ENCODE measurements at places on chromosomes 5 and 9.

DNA sequence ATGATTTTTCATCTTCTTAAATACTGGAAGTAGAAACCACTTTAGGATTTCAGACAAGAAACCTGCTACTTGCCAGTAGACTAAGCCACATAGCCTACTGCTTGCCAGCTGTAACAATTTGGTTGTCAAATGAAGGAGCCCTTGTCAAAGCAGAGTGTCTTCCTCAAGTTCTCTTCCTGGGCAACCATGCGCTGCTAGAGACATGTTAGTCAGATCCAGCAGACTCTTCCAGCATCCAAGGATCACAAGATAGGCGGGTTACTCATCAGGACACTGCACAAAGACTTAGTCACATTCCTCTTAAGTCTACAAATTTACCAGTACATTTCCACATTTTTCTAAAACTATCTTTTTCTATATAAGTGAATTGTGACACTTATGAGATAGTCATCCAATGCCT, 24.4 kb downstream of the SKIC3 start:
- no peak for DNase-seq

DNA sequence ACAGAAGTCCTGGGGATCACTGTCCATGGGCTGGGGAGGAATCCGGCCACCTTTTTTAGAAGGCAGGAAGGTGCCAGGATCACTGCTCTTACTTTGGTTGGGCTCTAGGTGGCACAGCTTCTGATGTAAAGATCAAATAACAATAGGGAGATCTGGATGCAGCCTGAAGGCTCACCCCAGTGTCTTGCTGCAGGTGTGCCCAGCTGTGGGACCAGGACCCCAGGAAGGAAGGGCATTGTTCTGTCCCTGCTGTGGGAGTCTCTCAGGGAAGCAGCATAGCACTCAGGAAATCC, 69.6 kb downstream of the DAB2IP start:
- no peak for DNase-seq

DNA sequence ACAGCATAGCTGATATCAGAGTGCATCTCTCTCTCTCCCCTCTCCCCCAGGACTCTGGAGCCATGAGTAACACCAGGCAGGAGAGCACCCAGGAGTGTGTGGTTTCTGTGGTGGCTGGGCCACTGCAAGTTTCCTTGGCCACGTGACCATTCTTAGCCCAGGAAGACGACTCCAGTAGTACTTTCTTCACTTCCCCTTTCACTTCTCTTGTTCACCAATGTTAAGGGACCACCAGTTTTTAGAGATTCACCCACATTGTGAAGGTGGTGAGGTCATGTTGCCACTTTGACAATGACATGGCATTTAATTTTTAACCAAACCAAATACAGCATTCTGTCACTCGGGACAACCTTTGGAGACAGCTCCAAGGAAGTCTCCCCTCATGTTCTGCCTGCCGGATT, 17.9 kb upstream of the DAPK1 start:
- DNase-seq, result no peak

GRCh38 chr5:93569300-93570160, 11.5 kb downstream of the NR2F1-AS1 start:
- DNase-seq, result no peak

DNA sequence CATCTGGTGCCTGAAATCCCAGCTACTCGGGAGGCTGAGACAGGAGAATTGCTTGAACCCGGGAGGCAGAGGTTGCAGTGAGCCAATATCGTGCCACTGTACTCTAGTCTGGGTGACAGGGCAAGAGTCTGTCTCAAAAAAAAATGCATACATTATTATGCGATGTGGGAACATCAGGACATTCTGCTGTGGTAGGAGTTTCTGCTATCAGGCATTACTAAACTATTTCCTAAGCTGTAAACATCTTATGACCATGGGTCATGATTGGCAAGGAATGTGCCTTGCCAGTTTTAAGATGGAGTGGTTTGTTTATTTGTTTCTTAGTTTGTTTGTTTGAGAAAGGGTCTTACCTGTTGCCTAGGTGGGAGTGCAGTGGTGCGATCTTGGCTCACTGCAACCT, 45.1 kb upstream of the FAM120A start:
- DNase-seq, result no peak

- no peak for DNase-seq
Observed at GRCh38 chr9:72360324-72360723, 4.7 kb downstream of the ZFAND5 start.

DNA sequence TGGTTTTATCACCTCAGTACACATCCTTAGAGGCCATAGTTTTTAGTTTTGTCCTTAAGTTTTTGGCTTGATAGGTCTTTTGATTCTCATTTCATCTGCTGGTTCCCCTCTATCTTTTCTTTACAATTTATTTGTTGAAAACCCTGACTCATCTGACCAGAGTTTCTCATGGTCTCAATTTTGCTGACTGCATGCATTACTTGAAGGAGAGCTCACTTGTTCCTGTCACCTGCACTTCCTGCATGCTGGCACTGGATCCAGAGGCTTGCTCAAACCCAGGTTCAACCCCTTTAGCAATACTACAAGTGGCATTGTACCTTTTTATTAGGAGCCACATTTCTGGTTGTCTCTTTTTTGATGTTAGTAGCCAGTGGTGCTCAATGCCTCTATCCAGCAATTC, 26.7 kb downstream of the FBXO10 start:
- DNase-seq, result no peak

- no peak for DNase-seq
Observed at GRCh38 chr5:158465086-158465972, 606.4 kb upstream of the CLINT1 start.

DNA sequence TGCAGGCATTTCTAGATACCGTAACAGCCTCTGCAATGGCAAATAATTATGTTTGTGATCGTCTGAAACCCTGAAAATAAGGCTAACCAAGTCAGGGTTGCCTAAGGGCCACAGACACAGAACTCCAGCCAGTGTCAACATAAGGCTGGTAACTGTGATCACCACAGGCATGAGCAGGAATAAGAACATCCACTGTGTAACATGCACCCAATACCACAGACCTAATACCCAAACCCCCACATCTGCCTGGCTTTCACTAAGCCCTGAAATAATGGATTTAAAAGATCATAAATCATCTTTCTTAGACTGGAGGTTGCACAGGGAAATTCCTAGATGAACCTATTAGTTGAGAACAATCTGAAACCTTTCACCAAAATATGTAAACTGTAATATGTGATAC, 394.5 kb downstream of the NFIB start:
- DNase-seq, result no peak

GRCh38 chr5:89260254-89260653, 377.3 kb upstream of the MEF2C start:
- DNase-seq, result no peak

- no peak for DNase-seq
Observed at GRCh38 chr5:38596981-38597380, 40.5 kb upstream of the LIFR start.

DNA sequence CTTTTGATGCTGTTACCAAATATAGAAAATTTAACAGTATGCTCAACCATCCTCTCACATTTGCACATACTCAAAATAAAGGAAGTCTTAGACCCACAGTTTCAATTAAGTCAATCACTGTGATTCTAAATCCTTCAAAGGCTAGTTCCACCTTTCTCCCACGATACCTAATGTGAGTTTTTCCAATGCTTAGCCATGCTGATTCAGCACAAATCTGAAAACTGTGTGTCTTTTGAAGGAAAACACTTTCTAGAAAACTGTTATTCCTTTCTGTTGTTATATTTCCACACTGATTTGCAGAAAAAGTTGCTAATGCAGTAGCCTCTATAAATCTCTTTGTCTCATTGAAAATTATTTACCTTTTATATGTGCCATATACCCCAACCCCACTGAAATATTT, 645.7 kb downstream of the PRR16 start:
- DNase-seq, result no peak

DNA sequence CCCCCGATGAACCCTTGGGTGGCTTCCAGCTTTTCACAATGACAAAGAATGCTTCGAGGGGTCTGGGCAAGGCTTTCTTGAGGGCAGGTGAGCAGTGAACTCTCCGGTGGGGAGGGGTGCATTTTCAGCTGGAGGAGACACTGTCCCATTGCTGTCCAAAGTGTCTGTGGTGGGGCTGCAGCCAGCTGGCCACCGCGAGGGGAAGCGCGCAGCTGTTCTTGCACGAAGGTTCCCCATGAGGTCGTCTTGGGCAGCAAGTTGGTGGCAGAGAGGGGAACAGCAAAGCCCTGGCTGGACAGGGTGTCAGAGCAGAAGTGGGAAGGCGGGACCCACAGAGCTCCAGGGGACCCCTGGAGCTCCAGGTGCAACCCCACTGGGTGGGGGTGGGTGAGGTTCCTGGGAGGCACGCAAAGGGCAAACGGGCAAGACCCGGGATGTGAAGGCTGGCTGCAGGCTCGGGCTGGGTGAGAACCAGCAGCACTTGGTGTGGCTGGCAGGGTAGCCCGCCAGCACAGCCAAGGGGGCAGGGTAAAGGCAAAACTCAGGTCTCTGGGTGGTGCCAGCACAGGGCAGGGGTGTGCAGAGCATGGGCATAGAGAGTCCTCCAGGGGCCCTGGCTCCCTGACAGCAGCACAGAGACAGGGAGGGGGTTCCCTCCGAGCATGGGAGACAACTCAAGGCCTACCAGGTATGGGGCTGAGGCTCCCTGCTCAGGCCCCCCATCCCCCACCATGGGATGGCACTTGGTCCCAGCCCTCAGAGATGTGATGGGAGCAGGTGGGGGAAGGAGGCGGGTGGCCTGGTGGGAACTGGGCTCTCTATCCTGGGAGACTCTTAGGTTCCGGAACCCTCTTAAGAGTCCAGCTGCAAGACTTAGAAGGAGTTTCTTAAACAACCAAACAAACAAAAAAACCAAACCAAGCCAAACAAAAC, 26.6 kb downstream of the TSPAN17 start:
- no peak for DNase-seq

GRCh38 chr5:175862131-175863012, 9.0 kb upstream of the CPLX2 start:
- DNase-seq, result no peak

- peak; percentile 66 for DNase-seq
Observed at GRCh38 chr5:177446200-177447065, at the start of gene PRR7. Gene PRR7 (plus strand): TSS chr5:177446814. CDS start chr5:177455068, 8,254 bp downstream.

DNA sequence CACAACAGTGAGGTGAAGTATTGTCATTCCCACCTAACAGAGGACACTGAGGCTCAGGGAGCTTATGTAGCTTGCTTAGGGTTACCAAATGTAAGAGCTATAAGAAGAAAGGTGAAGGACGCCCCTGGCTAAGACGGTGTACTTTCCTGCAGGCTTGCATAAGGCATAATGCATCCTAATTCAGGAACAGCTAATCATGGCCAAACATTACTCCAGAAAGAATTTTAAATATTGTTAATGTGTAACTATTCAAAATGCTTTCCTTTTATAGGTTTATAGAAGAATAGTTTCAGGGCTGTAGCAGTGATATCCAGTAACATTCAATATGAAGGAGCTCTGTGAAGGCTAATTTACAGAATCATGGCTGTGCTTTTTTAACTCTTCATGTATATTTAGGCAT, 479.1 kb downstream of the BNC2 start:
- no peak for DNase-seq

DNA sequence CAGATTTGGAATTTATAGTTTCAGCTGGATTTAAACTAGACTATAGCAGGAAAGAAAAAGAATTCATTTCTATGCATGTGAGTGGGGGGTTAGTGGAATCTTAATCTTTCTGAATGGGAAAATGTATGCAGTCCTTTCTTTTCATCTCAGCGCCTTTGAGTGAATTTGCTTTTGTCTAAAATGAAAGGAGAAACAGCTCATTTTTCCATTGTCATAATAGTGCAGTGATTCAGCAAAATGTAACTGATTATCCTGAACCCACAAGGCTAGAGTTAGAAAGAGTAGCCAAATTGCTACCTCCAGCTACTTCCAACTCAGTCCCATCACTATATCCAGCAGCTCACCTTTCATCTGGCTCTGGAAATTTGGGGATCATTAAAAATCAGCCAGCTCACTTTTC, 134.4 kb downstream of the ADAMTSL1 start:
- no peak for DNase-seq

DNA sequence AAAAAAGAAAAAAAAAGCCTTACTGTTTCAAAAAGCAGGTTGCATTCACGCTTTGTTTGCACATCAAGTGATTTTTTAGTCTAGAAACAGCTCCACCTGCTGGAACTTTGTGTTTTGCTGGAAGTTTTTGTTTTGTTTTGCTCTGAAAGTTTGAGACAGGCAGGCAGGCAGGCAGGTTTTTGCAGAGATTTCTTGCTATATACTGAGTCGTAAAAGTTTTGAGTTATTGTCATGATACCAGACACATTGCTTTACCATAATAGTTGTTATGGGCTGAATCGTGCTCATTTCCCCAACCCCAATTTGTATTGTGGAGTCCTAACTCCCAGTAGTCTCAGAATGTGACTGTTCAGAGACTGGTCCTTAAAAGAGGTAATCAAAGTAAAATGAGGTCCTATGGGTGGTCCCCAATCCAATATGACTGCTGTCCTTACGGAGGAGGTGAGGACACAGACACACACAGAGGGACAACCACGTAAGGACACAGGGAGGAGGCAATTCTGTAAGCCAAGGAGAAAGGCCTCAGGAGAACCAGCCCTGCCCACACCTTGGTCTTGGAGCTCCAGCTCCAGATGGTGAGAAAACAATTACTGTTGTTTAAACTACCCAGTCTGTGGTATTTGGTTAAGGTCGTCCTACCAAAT, 20.9 kb downstream of the OR2Y1 start:
- no peak for DNase-seq

- DNase-seq, result peak; percentile 70
Observed at GRCh38 chr9:137217276-137218211, 4.5 kb downstream of the RNF208 start.

GRCh38 chr5:139725073-139725830, 70.4 kb upstream of the PSD2 start:
- DNase-seq, result no peak

GRCh38 chr5:173291722-173292658, 36.2 kb downstream of the STC2 start:
- no peak for DNase-seq

GRCh38 chr5:40976041-40976440, 66.7 kb downstream of the C7 start:
- DNase-seq, result no peak

DNA sequence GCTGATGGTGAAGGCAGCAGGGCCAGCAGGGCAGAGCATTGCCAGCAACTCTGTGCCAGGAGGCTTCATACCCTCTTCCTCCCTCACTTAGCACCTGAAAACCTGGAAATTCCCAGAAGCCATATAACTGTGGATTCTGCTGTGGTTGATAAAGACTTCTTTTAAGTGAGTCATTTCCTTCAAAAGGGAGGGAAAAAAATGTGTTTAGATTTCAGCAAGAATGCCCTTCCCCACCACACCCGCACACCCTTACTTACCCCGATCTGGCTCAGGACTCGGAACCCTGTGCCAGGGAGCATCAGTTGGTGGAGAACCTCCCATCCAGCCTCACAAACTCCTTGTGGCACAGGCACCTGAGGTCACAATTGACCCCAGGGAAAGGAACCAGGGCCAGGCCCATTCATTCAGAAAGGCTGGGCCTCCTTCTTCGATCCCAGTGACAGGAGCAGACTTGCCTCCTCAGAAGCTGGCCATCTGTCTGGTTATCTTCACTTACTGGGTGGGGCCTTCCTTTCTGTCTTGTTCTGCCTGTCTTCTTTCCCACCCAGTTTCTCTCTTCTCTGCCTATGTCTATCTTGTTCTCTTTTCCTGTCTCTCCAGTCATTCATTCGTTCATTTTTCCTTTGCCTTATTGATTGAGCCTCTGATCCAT, 62.6 kb downstream of the PLAC8L1 start:
- DNase-seq, result no peak

Measured in mesothelial cell of epicardium (in vitro differentiated cells).